ENCODE measurements at places on chromosomes 6 and 20.

DNA sequence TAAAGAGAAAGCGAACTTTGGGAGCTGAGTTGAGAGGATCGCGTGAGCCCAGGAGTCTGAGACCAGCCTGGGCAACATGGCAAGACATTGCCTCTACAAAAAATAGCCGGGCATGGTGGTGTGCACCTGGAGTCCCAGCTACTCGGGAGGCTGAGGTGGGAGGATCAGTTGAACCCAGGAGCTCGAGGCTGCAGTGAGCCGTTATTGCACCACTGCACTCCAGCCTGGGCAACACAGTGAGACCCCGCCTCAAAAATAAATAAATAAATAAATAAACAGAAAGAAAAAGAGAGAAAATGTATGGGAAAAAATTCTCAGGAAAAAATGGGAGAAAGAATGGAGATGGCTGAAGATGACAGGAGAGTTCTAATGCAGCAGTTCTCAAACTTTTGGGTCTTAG is 2.5 kb downstream of the C20orf202 start:
- peaks cover 27% of the 10 kb centered on the region for H3K27me3 ChIP-seq
- H3K27ac ChIP-seq = no peak overlapping the region
- no peaks in the 10 kb centered on the region for H3K4me1 ChIP-seq

DNA sequence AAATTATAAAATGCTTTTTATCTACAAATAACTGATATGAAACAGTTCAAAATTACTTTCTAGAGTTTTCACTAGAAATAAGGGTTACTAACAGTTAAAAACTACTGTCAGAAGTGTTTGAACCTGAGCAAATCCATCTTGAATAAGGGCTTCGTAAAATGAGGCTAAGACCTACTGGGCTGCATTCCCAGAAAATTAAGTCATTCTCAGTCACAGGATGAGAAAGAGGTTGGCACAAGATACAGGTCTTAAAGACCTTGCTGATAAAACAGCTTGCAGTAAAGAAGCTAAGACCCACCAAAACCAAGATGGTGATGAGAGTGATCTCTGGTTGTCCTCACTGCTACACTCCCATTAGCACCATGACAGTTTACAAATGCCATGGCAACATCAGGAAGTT is 93.7 kb downstream of the PLG start:
- H3K27ac ChIP-seq = no peak overlapping the region
- no peaks in the 10 kb centered on the region for H3K27me3 ChIP-seq
- H3K4me1 ChIP-seq = no peaks in the 10 kb centered on the region
- no peaks in the 10 kb centered on the region for H3K36me3 ChIP-seq
- no peak for DNase-seq

GRCh38 chr20:61683721-61684120 is 382.0 kb downstream of the TAF4 start:
- no peak overlapping the region for H3K4me3 ChIP-seq
- no peak overlapping the region for H3K27ac ChIP-seq
- peaks cover 13% of the 10 kb centered on the region for H3K4me1 ChIP-seq

GRCh38 chr6:2746557-2747061 is 4.1 kb downstream of the MYLK4 start:
- H3K36me3 ChIP-seq = no peaks in the 10 kb centered on the region
- no peak for DNase-seq
- no peak overlapping the region for H3K4me3 ChIP-seq
- H3K27me3 ChIP-seq = no peaks in the 10 kb centered on the region
- H3K4me1 ChIP-seq = peaks cover 27% of the 10 kb centered on the region

- peaks cover 2% of the 10 kb centered on the region for H3K27me3 ChIP-seq
- peaks cover 72% of the 10 kb centered on the region for H3K4me1 ChIP-seq
- no peaks in the 10 kb centered on the region for H3K36me3 ChIP-seq
- peak overlapping the region; percentile 82 for H3K27ac ChIP-seq
- peak overlapping the region; percentile 48 for H3K4me3 ChIP-seq
- DNase-seq = no peak
These were observed 7.3 kb upstream of the TGM2 start for GRCh38 chr20:38172408-38172807.

DNA sequence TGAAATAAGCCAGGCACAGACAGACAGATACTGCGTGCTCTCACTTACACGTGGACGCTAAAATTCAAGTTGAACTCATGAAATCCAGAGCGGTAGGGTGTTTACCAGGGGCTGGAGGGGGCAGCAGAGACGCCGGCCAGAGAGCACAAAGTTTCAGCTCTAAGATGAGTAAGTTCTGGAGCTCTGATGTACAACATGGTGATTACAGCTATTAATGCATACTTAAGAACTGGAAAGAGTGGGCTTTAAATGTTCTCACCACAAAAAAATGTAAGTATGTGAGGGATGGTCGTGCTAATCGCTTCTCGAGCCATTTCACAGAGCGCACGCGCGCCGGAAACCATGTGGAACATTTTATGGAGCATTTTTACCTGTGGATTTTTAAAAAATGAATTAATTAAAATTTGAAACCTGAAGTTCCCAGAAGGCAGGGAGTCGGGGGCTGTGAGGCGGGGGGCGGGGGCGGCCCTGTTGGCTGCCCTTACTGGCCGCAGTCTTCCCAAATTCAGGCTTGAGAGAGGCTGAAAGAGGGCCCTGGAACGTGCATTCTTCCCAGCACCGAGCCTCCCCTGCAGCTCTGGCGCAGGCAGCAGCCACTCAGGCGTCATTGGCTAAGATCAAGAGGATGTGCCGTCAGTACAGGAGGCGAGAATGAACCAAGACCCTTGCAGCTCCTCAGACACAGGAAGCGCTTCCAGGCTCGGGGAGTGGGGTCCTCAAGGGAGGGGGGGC is 8.5 kb upstream of the SLCO4A1 start:
- no peak overlapping the region for H3K4me3 ChIP-seq
- no peaks in the 10 kb centered on the region for H3K36me3 ChIP-seq
- H3K27me3 ChIP-seq = peaks cover 14% of the 10 kb centered on the region
- no peak for DNase-seq
- H3K27ac ChIP-seq = no peak overlapping the region

DNA sequence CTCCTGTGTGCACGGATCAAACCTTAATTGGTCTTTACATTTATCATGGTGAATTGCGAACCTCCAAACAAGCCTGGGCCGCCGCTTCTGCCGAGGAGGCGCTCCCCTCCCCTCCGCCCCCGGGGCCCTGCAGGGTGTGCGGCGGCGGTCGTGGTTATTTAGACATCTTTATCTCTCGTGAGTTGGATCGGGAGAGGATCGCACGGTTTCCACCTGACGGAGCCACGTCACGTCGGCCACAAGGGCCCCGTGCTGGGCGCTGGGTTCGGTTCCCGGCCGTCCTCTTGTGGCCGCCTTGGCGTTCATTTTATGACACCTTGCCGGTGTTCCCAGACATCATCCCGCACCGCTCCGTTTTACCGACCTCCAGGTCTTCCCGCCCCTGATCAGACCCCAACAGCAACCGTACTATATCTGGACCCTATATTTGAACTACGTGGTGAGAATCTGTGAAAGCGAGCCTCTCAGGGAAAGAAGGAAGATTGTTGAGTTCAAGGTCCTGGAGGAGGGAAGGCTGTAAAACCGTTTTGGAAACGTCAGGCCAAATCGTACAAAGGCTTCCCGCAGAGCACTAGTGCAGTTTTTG is 1.3 kb upstream of the CNR1 start:
- peaks cover 5% of the 10 kb centered on the region for H3K4me1 ChIP-seq
- H3K4me3 ChIP-seq = no peak overlapping the region
- no peak for DNase-seq
- H3K27ac ChIP-seq = no peak overlapping the region
- peaks cover 7% of the 10 kb centered on the region for H3K36me3 ChIP-seq
- H3K27me3 ChIP-seq = peaks cover 20% of the 10 kb centered on the region

GRCh38 chr20:51789434-51789833 is 12.9 kb downstream of the SALL4 start:
- H3K4me1 ChIP-seq = no peaks in the 10 kb centered on the region
- no peak overlapping the region for H3K27ac ChIP-seq
- DNase-seq = no peak
- H3K4me3 ChIP-seq = no peak overlapping the region
- H3K27me3 ChIP-seq = no peaks in the 10 kb centered on the region

DNA sequence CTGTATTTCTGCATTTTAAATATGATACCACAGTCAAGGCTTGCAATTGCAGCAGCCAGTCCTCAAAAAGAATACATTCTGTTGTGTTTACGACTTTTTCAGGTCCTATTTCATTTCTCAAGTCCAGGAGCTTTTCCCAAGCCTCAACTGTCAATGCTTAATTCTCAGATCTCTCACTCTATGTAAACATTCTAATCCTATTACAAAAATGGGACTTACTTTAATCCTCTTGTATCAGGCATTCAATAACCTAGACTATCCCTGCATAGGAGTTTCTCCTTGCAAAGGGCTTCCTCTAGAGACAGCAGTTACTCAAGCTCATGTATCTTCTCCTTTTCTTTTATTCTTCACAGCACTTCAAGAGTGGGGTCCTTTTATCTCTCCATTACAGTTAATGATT is 1293.0 kb downstream of the GRIK2 start:
- H3K27ac ChIP-seq = no peak overlapping the region
- H3K36me3 ChIP-seq = no peaks in the 10 kb centered on the region
- DNase-seq = no peak
- H3K4me3 ChIP-seq = no peak overlapping the region
- no peaks in the 10 kb centered on the region for H3K4me1 ChIP-seq
- H3K27me3 ChIP-seq = no peaks in the 10 kb centered on the region

DNA sequence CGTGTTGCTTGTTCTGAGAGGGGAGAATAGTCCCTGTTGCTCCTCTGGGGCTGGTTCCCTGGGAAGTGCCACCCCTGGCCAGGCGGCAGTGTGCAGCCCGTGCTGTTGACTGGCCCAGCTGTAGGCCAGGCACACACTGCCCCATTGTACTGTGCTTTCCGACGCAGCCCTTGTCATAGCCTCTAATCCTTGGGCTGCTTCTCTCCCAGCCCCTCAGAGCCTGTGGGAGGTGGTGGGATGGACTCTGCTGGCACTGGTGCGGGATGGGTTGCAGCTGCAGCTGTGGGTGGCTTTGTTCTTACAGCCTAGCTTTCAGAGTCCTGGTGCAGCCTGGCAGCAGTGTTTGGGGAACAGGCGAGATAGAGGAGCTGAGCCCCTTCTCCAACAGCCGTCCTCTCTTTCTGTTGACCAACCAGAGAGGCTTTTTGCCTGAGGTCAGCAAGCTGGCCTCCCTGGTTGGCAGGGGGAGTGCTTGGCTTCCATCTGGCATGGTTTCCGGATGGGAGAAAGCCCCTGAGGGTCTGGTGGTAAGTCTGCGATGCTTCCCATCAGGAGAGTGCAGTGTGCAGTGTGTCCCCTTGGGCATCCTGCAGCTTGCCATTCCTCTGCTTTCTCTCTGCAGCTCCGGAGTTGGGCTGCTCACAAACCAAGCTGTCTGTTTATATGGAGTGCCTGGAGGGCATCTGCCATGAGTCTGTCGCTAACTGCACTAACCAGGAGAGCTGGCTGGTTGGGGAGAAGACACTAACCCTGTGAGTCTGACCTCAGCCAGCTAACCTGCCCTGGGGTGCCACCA is 12.1 kb downstream of the TJAP1 start:
- H3K4me3 ChIP-seq = no peak overlapping the region
- peak overlapping the region; percentile 81 for H3K27ac ChIP-seq
- no peak for DNase-seq

GRCh38 chr6:13988049-13988738 is 63.4 kb downstream of the RNF182 start:
- H3K27ac ChIP-seq = no peak overlapping the region
- peaks cover 3% of the 10 kb centered on the region for H3K27me3 ChIP-seq
- H3K4me1 ChIP-seq = peaks cover 43% of the 10 kb centered on the region
- DNase-seq = no peak
- H3K4me3 ChIP-seq = no peak overlapping the region
- no peaks in the 10 kb centered on the region for H3K36me3 ChIP-seq

DNA sequence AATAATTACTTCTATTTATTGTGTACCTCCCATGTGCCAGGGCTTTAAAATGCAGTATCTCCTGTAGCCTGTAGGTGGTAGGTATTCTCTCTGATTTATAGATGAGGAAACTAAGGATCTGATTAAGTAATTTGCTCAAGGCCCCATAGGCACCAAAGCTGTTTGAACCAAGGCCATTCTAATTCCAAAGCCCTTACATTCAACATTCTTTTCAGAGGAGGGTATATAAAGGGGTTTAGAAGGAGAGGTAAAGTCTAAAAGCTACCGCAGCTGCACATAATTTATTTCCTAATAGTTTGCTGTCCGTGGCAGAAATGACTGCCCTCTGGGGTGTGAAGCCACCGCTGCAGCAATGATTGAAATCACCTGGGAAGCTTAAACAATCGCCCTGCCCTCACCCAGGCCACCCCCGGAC is 95.0 kb upstream of the FAM8A1 start:
- peak; percentile 15 for DNase-seq
- peak overlapping the region; percentile 84 for H3K27ac ChIP-seq
- H3K27me3 ChIP-seq = no peaks in the 10 kb centered on the region
- H3K4me3 ChIP-seq = no peak overlapping the region

DNA sequence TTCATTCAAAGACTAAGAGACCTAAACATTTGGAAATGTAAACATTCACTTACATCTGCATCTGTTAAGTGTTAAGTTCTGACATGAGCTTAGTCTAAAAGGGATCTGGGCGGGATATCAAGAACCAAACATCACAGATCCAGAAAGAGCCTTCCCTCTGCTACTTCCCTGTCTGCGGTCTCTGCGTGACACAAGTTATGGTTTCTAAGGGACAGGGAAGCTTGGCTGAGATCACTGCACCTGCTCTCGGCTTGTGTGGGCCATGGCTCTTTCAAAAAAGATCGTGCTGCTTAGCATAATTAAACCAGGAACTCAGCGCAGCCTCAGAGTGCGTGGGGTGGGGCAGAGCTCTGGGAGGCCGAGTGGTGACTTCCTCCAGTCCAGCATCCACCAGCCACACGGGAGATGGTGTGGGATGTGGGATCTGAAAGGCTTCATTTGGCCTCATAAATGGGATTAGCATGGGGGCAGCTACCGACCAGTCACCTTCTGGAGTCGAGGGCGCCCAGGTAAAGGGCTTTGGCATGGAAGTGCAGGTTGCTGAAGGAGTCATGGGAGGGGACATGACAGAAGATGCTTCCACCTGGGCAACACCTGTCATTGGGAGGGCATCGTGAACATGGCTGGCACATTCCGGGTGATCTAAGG is 16.7 kb upstream of the RAMACL start:
- no peak for DNase-seq
- H3K27me3 ChIP-seq = no peaks in the 10 kb centered on the region
- H3K36me3 ChIP-seq = peaks cover 23% of the 10 kb centered on the region
- H3K27ac ChIP-seq = no peak overlapping the region
- H3K4me3 ChIP-seq = no peak overlapping the region

GRCh38 chr20:32231847-32232246 is 24.2 kb downstream of the POFUT1 start:
- no peak for DNase-seq
- H3K4me1 ChIP-seq = peaks cover 13% of the 10 kb centered on the region

GRCh38 chr6:144824018-144824417 is 538.9 kb downstream of the UTRN start:
- no peak for DNase-seq
- no peak overlapping the region for H3K27ac ChIP-seq
- H3K4me1 ChIP-seq = peaks cover 12% of the 10 kb centered on the region
- H3K36me3 ChIP-seq = peaks cover 19% of the 10 kb centered on the region
- H3K4me3 ChIP-seq = no peak overlapping the region

DNA sequence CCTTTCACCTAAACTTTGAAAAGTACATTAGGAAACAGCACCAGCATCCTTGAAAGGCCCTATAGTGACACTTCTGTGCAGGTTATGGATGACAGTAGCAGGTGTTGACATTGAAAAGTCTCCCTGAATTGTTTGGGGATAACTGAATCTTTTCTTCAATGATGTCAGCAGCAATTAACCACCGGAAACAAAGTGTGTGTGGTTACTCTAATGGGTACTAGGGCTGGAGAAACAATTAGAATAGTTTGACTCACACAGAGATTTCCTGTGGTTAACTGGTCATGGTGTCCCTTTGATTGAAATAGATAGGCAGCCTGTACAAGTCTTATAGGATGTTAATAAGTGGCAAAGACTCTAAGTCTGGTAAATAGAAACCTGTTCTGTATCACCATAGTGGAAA is 189.1 kb downstream of the TBX18 start:
- H3K36me3 ChIP-seq = peaks cover 14% of the 10 kb centered on the region
